ENCODE measurements at places on chromosomes 12 and 14.

DNA sequence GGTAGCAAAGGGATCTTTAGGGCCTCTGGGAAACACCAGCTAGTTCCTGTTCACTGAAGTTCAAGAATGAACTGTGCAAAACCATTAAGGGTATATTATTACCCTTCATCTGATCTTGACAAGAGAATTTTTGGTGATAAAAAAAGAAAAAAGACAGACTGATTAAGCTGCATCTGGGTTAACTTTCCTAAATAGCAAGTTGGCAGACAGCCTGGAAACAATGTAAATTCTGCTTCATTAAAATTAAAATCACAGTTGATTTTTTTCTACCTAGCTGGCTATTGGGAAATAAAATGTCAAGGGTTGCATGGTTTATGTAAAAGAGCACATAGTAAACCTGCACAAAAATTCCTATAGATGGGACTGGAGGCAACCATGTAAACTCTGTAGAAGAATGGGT lies 126.6 kb upstream of the PRKD1 start:
- no peak for DNase-seq

DNA sequence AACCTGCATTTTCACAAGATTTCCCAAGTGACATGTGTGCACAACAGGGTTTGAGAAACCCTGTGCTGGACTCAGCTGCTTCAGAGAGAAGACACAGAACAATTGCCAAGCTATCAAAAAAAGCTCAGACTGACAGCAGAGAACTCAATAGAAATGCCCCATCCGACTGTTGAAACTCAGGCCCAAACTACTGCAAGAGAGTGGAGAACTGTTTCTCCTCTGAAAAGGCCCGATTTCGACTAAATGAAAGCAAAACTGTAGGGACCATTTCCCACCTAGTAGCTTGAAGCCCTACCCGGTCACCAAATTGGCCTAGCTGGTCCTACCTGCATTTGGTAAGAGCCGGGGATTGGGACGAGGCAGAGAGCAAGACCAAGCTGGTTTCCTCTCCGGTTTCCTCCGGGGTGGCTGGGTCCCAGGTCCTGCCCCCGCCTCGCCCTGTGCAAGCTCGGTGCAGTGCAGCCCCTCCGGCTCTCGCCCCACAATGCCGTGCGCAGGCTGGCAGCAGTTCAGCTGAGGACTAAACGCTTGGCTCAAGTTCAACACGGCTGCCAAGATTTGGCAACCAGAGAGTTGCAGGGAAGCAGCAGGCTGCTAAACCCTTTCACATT lies 1180.6 kb downstream of the VRK1 start:
- peak; percentile 94 for DNase-seq

DNA sequence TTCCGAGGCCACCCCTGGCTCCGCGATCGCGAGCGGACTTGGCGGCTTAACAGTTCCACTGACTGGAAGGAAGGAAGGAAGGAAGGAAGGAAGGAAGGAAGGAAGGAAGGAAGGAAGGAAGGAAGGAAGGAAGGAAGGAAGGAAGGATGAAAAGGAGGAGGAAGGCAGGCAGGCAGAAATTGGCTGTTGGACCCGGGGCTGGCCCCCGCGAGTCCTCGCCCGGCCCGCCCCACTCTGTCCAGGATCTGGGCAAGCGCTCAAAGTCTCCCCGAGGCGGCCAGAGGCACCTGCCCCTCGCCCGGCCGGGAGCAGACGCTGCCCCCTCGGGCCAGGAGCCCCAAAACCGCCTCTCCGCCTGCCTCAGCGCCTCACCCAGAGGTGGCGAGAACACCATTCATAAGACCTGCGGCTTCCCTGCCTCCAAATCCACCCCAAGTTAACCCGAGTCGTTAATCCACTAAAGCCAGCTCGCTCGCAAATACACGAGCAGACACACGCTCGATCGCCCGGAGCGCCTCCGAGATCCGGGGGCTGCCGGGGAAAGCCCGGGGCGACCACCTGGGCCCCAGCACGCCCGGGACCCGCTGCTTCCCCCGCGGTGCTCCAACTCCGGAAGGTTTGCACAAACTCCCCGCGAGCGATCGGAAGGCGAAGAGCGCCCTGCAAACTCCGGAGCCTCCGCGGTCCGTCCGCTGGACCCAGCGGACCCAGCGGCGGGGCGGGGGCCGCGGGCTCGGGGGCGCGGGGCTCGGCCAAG lies 844 bp downstream of the DPF3 start:
- DNase-seq, result no peak

GRCh38 chr12:102498471-102498870 lies 18.1 kb upstream of the IGF1 start:
- DNase-seq, result no peak

DNA sequence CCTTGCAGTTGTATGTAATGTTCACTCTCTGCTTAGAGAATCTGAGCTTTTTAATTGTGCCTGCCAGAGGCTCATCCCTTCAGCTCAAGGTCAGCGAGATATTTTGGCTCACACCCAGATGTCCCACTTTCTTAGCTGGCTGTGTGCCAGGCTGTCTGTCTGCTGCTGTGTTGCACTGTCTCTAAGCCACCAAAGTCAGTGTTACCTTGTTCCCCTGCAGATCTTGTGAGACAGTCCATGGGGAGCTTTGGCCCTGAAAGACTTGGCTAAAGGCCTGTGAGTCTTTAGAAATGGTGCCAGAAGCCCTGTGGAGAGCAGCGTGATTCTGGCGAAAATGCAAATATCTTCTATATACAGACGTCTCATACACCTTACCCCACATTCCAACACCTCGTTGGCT lies 293.7 kb downstream of the TTC6 start:
- DNase-seq, result peak; percentile 36

DNA sequence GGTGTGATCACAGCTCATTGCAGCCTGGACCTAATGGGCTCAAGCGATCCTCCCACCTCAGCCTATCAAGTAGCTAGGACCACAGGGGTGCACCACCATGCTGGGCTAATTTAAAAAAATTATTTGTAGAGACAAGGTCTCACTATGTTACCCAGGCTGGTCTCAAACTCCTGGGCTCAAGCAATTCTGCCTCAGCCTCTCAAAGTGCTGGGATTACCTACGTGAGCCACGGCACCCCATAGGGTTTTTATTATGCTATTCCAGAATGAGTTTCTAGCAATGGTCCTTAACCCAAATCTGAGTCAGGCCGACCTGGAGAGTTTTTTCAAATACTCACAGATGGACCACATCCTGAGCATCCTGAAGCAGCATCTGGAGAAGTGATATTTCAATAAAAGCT lies 159.8 kb downstream of the CPNE8 start:
- no peak for DNase-seq

DNA sequence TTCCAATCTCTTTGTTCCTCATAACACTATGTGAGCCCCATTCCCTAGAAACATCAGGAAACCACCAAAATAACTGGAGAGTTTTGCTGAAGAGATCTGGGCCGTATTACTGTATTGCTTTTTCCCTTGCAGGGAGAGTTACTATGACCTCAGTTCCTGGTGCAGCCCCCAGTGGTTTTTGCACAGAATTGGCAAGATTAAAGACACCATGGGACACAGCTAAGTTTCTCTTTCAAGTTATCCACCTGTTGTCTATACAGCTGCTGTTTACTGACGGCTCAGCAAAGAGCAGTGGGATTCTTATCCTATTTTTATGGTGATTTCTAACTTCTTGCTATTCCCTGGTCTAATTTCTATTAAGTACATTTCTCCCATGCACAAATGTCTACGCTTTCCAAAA lies 77.1 kb upstream of the SLC35F4 start:
- no peak for DNase-seq

DNA sequence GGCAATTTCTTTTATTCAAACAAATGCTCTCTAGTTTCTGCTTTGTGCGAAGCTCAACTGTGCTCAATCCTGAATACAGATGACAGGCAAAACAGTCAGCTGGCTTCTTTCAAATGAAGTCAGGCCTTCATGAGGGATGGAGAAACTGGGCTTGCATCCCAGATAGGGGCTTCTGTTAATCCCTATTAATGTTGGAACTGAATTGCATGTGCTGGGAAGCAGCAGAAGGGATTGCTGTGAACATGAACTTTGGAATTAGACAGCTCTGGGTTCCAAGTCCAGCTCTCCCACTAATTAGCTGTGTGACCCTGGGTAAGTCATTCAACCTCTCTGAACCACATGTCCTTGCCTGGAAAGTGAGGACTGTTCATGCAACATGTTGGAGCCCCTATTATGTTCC lies 21.1 kb upstream of the CORO1C start:
- no peak for DNase-seq

GRCh38 chr12:76804435-76804976 lies 40.6 kb downstream of the ZDHHC17 start:
- no peak for DNase-seq

DNA sequence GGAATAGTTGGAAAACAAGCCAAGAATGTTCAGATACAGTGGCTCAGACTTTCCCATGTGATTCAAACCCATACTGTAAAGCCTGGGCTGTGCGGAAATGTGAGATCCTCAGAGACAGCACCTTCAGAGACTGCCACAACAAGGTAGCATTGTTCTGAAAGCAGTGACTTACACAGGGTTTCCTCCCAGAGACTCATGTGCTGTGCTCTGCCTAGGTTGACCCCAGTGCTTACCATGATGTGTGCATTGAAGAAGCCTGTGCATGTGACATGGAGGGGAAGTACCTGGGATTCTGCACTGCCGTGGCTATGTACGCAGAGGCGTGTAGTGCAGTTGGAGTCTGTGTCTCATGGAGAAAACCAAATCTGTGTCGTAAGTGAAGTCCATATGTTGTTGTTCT lies 219.4 kb downstream of the LRRK2 start:
- no peak for DNase-seq

GRCh38 chr12:101407049-101407435 lies 530 bp downstream of the ARL1 start:
- no peak for DNase-seq

DNA sequence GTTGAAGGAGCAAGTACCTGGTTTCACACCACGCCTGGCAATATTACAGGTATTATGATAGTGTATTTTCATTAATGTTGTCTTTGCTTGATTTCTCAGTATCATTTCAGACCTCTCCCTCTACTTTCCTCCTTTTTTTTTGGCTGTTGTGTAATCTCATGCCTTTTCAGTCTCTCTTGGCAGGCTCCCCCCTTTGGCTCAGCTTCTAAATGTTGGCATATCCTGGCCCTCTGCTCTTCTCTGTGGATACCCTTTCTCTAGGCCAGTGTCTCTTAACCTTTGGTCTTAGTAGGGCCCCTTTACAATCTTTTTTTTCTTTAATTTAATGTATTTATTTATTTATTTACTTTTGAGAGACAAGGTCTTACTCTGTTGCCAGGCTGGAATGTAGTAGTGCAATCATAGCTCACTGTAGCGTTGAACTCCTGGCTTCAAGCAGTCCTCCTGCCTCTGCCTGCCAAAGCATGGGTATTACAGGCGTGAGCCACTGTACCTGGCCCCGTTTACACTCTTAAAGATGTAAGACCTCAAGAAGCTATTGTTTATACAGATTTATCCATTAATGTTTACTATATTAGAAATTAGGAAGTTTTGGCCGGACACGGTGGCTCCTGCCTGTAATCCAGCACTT lies 12.8 kb downstream of the MTHFD1 start:
- no peak for DNase-seq

- no peak for DNase-seq
Observed at GRCh38 chr14:79421811-79422210, 789.5 kb downstream of the DIO2 start.

- peak; percentile 68 for DNase-seq
Observed at GRCh38 chr14:29927376-29928116, at the start of gene PRKD1. PRKD1 (minus strand) TSS chr14:29927847.

GRCh38 chr14:100590726-100591452 lies 3.7 kb upstream of the BEGAIN start:
- DNase-seq, result no peak

DNA sequence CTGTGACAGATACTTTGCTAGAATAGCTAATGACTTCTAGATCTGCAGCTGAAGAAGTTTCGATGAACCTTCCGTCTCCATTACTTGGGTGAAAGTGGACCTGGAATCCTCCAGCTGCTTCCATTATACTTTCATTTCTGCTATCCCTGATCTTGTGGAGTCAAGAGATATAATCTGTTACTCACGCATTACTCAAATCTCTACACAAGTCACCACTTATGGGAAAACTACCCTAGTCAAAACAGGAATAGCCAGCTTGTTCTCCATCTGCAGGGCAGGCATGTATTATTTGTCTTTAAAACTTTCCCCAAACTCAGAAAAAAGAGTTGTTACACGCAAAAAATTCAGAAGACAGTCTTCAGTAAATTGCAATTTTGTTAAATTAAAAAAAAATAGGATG lies 2.8 kb upstream of the KTN1 start:
- DNase-seq, result no peak

GRCh38 chr14:53741479-53742232 lies 215.0 kb downstream of the BMP4 start:
- DNase-seq, result no peak

- no peak for DNase-seq
Observed at GRCh38 chr12:26121323-26122060, 3.3 kb downstream of the BHLHE41 start.

DNA sequence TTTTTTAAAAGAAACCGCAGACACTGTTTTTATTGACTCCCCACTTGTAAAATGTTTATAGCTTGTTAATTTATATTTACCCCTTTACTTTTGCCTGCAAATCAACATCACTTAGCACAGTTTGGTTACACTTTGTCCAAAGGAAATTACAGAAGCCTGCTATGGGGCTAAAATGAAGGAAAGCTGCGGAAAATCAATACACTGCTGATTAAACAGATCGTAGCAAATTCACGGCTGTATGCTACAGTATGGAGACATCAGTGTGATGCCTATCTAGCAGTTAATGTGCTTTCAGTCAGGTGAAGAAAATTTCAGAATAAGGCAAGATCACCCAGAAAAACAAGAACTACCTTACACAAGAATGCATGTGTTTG lies 110.0 kb downstream of the FOXG1 start:
- peak; percentile 82 for DNase-seq

GRCh38 chr14:73759183-73759713 lies 45.1 kb upstream of the PNMA1 start:
- DNase-seq, result peak; percentile 13

- no peak for DNase-seq
Observed at GRCh38 chr12:130925666-130926015, 28.1 kb upstream of the ADGRD1 start.

DNA sequence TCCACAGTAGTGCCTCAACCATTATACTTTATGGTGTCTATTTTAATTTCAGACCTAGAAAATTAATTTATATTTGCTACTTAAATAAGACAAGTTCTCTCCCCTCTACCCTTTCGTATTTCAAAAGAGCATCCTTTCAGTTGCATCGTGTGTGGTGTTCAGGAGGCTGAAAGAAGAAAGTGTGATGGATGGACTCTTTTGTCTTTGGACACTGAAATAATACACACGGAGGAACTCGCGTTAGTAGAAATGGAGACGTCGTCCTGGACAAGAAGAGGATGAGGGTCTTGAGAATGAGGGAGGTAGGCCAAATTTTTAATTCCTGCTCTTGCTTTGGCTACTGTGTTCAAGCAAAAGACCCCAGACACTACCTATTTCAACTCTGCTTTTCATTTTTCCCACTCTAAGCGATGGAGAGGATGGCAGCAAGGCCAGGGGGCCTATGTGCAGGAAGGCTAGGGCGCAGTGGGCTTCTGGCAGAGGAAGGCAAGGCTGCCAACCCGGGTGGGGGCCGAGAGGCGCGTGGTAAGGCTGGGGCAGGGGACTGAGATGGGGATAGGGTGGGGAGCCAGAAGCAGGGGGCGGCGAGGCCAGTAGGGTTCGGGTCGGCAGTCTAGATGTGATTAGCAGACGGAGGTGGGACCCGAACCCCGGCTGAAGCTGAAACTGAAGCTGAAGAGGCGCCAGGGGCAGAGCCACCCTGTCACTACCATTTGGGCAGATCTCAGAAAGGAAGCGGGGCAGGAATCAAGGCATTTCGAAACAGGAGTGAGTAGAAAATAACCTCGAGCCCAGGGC lies 722 bp downstream of the TMED8 start:
- peak; percentile 20 for DNase-seq

Measured in NCI-H1092 (cell line).